Foreskin fibroblast (primary cell): ENCODE measurements at places on chromosomes 6 and 20.

- no peak for DNase-seq
Observed at GRCh38 chr6:53854843-53855567, 60.2 kb downstream of the LRRC1 start.

GRCh38 chr6:73569121-73569520 is 48.3 kb upstream of the EEF1A1 start:
- DNase-seq: no peak

DNA sequence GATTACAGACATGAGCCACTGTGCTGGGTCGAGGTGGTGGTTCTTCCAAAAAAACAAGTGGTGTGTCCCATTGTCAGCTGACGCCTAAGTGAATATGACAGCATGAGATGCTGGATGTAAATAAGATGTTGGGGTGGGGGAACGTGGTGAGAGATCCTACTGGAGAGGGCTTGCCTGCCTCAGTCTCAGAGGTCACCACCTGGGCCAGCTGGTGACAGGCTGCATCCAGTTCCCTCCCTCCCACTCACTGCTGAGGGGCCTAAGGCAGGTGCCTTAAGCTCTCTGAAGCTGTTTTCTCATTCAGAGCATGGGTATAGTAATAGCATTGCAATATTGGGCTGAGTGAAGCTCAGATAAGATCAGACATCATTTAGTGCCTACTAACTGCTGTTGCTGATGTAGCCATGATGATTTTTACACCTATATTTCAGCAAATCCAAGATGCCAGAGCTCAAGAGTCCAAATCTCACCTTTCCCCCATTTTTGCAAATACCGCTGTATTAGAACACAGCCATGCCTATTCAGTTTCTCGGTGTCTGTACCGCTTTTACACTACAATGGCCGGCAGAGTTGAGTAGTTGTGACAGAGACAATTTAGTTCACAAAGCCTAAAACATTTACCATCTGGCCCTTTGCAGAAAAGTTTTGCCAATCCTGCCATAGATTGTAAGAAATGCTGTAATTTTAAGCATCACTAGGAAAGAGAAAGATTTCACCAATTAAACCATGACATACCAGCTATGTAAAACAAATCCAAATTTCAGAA is 171.3 kb downstream of the ANKRD60 start:
- DNase-seq: no peak

GRCh38 chr6:142702501-142703460 is 242.2 kb downstream of the HIVEP2 start:
- no peak for DNase-seq

DNA sequence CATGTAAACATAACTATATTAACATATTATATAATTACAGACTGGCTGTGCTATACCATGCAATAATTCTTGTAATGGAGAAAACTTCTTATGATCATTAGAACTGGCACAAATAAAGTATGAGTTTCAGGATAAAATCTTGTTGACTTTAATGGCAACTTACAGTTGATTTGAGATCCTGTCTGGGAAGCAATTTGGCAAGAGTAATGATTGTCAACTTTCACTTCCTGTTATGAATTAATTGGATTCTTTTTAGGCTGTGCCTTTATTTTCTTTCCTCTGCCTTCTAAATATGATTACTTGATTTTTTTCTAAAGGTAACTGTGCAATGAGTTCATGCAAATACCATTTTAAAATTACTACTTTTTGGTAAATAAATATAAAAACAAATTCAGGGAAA is 158.1 kb upstream of the B3GAT2 start:
- DNase-seq: no peak

DNA sequence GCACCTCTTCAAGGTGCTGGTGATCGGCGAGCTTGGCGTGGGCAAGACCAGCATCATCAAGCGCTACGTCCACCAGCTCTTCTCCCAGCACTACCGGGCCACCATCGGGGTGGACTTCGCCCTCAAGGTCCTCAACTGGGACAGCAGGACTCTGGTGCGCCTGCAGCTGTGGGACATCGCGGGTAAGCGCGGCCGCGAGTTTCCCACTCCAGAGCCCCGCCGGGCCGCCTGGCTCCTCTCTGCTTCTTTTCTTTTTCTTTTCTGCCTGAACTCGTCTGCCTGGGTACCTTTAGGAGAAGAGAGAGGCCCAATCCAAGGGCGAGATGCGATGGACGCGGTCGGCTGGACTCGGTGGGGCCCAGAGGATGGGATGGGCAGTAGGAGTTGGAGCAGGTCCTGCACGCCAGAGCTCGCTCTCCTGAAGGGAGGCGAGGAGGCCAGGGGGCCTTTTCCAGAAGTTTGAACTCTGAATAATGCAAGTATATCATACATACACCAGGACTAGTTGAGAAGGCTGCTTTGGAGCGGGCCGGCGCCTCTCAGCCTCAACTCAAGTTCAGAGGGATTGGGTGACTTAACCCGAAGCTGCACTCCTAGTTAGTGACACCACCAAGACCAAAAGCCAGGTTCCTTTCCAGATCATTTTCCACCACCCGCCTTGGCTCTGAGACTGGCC is 445 bp downstream of the RAB32 start:
- peak; percentile 71 for DNase-seq
